A172 (cell line): ENCODE measurements at places on chromosomes 11 and 22.

DNA sequence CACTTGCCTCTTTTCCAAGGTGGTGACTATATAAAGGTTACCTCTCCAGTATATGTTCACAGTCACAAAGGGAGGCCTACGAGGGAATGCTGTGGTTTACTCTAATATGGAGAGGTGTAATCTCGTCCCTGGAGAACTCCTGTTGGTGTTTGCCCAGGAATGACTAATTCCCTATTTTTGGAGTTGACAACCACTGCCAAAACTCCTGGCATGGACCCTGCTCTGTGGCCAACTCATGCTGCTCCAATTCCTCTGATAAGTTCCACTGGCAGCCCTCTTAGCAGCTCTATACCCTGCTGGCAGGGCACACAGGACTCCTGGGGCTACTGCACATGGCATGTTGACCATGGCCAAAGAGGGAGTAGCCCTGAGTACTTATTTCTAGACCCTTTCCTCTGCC, 418.7 kb upstream of the ANO5 start:
- no peak for DNase-seq

DNA sequence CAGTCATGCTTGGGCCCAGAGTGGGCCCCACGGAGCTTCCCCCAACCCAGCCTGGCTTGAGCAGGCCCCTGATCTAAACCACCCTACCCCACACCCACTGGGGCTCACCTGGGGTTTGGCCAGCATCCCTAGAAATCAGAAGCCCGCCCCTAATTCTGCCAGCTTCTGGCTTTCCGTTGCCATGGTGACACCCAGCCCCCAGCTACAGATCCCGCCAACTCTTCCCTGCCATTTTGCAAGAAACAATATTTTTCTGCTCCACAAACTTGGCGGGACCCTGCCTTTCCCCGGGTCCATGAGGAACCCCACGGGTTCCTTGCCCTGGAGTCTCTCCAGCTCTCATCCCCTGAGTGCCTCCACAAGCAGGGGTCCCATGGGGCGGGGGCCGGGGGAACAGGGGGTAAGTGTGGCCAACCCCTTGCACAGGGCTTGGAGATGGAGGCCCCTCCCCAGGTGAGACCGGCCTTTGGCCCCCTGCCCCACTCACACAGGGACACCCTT, 90.0 kb downstream of the CDKN1C start:
- DNase-seq, result no peak

GRCh38 chr11:22197139-22198005, 4.5 kb downstream of the ANO5 start:
- no peak for DNase-seq

DNA sequence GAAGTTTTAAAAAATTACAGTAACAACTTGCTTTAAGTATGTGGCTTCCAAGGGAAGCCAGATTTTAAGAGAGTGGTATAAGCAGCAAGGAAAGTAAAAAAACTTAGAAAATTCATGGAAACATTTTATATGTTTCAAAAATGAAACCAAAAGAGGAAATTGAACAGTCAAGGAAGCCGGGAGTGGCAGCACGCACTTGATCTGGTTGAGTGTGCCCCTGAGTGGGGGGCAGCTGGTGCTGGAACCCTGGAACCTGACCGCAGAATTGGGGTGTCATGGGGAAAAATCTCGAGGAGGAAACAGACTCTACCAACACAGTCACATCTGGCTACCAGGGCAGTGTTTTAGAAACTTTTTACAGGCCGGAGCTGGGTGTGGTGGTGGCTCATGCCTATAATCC, 14.0 kb downstream of the MICALL1 start:
- no peak for DNase-seq

- no peak for DNase-seq
These were observed 61.3 kb upstream of the CHORDC1 start for GRCh38 chr11:90284171-90284570.

- DNase-seq, result no peak
These were observed 23.5 kb upstream of the TIMP3 start for GRCh38 chr22:32777987-32778386.

DNA sequence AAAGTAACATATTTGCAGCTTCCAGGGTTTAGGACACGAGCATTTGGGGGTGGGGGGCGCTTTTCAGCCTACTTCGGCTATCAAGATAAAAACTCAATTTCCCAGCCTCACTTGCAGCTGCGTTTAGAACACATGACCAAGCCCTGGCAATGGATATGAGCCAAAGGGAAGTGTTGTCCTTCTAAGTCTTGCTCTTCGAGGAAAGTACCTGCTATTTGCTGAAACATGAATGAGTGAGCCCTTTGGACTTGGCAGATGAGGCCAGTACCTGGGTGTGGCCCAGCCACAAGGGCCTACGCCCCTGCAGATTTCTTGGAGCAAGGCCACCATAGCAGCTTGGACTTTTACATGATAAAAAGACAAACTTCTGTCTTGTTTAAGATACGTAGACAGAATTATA, 60.2 kb upstream of the SORL1 start:
- peak; percentile 18 for DNase-seq

DNA sequence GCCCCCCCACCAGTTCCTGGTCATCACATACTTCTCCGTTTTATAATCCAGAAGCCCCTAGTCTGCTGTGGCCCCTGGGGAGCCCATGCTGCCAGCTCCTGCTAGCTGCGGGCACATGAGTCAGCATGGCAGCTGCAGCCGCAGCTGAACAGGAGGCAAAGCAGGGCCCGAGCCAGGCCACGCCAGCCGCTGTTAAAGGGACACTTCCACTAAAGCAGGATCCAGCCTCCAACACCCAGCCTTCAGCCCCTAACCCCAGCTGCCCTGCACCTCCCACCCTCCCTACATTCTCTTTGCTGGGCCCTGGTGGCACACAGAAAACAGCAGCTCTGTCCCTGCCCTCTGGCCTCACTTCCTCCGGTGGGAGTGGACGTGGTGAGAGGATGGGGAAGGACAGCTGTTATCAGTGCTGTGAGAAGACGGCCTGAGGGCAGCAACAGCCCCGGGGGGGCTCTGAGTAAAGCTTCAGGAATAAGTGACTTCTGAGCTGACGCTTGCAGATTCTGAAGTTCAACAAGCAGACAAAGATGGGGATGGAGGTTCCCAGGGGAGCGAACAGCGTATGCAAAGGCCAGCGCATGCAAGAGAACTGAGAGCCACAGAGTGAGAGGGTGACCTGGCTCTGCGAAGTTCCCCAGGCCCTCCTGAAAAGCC, 688 bp upstream of the LRRC74B start:
- DNase-seq, result peak; percentile 48

GRCh38 chr11:47538741-47539565, 14.0 kb downstream of the CELF1 start:
- no peak for DNase-seq

- no peak for DNase-seq
These were observed 492.9 kb upstream of the ANO3 start for GRCh38 chr11:25838918-25839625.

- no peak for DNase-seq
These were observed 123.4 kb downstream of the SLC17A6 start for GRCh38 chr11:22461626-22462025.

DNA sequence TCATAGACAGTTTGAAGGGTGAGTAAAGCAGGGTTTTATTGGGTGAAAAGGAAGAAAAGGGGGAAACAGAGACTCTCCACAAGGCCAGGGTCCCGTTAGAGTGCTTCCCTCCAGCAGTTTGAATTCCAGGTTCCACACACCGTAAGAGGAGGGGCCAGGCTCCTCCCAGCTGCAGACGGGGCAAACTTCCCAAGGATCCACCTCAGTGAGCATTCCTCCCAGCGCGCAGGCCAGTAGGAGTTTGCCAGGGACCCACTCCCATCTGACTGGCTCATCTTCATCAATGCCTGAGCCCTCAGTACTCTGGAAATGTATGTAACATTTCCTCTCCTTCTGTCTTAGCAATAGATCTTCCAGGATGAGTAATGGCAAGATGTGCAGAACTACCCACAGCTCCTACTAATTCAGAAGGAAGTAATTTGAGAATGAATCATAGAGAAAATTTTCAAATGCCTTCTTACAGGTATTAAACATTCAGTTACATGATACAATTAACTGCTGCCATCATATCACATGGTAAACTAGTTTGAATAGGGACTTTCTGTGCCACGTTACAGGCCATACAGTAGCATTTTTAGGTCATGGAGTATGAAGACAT, 34.0 kb upstream of the TRPC6 start:
- peak; percentile 21 for DNase-seq

DNA sequence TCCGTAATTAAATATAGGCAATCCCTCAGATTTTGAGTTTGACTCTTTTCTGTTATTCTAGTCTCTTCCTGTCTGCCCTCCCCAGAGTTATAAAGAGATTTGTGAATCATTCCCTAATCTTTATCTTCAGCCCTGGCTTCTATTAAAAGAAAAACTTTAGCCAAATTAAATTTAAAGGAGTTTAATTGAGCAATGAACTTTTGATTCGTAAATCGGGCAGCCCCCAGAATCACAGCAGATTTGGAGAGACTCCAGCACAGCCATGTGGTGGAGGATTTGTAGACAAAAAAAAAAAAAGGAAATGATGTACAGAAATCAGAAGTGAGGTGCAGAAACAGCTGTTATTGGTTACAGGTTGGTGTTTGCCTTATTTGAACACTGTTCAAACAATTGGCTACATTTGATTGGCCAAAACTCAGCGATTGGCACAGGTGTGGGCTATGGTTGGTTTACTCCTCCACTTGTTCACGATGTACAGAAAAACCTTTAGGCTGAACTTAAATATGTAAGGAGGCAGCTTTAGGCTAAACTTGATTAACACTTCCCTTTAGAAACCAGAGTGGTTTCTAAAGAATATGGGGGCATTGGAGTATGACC, 2.3 kb upstream of the ALKBH8 start:
- DNase-seq, result no peak

DNA sequence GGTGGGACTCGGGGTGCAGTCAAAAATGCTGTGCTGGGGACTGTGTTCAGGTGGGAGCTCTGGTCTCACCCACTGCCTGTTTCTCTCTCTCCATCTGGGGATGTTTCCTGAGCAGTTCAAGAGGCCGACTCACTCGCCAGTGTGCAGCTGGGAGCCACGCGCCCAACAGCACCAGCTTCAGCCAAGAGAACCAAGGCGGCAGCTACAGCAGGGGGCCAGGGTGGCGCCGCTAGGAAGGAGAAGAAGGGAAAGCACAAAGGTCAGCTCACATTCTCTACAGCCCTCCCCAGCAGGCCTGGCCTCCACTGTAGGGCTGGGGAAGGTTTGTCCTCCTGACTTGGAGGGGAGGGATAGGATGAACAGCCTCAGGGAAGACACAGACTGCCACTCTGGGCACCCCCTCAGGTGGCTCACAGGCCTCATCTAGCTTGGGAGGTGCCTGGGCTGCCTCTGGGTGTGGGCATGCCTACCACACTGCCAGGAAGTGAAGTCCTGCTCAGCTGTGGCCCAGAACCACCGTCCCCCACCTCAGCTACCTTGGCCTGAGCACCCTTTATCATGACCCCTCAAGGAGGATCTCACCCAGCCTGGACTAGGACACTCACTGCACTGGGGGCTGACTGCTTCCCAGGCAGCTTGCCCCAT, 13.0 kb downstream of the TUB start:
- no peak for DNase-seq

- DNase-seq, result no peak
These were observed 545.0 kb downstream of the ETS1 start for GRCh38 chr11:128042290-128042751.

- no peak for DNase-seq
These were observed 117.6 kb upstream of the THY1 start for GRCh38 chr11:119540370-119541125.

- DNase-seq, result no peak
These were observed 3.9 kb downstream of the FERMT3 start for GRCh38 chr11:64210301-64211020.

DNA sequence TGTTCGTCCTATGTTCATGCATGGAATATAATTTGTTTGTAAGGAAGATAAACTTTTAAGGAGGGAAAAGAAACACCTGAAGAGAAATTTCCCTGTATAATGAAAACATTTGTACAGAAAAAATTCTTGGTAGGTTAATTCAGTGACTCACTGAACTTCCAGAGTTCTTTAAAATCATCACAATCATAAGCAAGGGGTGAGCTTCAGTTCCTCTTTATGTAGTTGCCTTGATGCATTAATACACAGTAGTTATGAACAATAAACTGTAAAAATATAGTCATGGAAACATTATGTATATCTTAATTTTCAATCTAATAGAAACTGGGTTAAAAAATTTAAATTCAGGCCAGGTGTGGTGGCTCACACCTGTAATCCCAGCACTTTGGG, 1.1 kb upstream of the C11orf65 start:
- no peak for DNase-seq

DNA sequence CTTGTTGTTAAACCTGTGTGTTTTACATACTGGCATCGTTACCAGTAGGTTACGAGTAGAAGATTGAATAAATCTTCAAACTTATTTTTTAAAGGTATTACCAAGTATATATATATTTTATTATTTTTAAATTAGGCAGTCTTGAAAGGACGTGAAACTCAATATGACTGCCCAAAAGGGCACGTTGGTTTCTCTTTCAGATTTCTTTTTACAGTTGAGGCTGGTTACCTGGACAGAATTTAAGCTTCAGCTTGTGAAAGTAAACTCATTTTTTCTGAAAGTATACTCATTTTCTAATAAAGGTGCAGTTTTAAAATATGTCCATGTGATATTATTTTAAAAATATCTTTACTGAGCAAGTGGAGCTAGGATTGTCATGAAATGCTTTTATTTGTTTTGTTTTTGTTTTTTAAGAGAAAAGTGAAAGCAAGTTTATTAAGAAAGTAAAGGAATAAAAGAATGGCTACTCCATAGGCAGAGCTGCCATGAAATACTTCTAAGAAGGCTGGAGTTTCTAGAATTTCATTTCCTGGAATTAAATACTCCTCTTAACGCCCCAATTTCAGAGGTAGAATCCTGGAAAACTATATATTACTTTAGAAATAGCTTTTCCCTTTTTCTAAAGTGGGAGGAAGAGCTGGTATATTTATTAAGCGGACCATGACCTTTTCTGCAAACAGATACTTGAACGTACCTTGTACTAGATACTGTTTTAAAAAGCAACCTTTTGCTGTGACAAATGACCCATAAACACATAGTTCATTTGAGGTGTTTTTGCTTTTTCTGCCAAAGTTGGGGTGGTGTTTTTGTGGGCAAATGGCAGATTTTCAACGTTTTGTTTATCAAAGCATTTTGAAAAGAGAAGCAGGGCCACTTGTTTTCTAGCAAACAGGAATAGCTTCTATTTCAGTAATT, 1.9 kb downstream of the FBXO7 start:
- no peak for DNase-seq

DNA sequence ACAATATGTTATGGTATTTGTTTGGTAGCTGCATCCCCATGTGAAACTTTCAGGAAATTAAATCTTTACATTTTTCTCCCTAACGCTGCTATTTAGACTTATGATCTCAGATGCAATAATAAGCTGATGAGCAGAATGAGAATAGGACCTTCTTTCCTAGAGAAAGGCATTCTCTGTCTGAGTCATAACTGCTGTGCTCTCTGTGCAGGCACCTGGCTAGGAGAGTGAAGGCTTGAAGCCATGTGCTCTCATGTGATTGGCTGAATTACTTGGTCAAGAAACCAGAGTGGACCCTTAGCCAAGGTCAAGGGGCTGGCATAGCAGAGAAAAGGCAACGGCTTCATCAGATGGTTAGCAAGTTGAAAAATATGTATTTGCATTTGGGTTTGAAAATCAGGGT, 185.0 kb downstream of the ADAMTS15 start:
- no peak for DNase-seq

- no peak for DNase-seq
These were observed 293.9 kb downstream of the GUCY1A2 start for GRCh38 chr11:106724293-106724892.

- no peak for DNase-seq
These were observed 379.1 kb upstream of the KIRREL3 start for GRCh38 chr11:127379686-127380085.
